Stimulated activated CD8-positive, alpha-beta memory T cell treated with anti-CD3 and anti-CD28 coated beads, Interleukin-4, amount 100 ng/mL, for 1 hour (primary cell): ENCODE measurements at places on chromosomes 16 and 17.

DNA sequence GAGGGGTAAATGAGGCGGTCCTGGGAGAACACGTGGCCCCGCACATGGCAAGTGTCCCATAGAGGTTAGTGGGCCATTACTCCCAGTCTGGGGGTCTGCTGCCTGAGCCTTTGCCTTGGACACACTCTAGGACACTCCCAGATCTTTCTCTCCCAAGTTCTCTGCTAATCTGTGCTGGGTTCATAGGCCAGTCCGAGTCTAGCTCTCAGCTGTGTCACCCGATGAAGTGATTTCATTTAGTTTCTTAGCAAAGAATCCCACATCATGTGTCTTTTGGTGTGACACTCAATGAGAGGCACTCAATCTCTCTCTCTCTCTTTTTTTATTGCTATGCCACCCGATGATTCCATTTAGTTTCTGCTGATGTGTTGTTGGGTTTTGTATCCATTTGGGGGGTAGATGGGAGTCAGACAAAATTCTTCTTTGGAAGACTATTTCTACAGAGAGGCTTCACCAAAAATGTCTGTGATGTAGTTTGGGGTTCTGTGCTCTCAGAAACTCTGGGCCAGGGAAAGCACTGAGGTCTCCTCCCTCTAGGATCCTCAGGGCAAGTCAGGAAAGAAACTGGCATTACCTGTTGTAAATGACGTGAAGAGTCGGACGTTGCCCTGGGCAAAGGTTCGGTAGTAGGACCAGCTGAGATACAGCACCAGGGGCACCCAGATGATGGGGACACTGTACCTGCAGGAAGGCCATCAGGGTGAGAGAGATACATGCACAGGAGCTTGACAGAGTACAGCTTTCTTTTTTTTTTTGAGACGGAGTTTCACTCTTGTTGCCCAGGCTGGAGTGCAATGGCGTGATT lies 25.2 kb upstream of the MLKL start:
- no peak for DNase-seq

DNA sequence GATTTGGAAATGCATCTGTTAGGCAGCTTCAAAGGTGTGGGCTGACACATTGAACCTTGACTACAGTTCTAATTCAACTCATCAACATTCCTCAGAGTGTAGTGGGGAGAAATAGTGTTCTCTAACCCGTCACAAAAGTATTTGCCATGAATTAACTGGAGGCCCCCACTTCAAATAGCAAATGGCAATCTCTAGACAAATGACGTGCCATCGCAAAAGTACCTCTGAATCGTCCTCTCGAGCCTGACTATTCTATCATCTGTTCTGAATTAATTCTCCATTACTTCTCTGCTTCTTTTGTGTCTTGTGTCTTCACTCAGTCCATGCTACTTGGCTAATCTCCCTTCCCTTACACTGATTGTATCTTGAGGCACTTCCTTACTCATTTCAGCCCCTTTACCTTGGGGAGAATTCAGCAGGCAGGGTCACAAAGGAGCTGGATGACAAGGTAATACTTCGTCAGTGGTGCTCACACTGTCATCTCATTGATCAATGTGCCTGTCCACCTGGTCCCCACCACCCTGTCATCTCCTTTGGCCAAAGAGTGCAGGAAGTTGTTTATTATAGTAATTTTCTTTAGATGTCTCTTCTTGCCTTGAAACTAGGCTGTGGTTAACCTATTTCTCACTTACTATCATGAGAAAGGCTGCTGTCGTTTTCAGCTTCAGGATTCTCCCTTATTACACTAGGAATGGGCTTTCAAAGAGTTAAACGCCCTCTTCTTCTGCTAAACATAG lies 108.4 kb downstream of the SYCE1L start:
- no peak for DNase-seq

GRCh38 chr17:8451933-8452614 lies 16.4 kb downstream of the NDEL1 start:
- no peak for DNase-seq

DNA sequence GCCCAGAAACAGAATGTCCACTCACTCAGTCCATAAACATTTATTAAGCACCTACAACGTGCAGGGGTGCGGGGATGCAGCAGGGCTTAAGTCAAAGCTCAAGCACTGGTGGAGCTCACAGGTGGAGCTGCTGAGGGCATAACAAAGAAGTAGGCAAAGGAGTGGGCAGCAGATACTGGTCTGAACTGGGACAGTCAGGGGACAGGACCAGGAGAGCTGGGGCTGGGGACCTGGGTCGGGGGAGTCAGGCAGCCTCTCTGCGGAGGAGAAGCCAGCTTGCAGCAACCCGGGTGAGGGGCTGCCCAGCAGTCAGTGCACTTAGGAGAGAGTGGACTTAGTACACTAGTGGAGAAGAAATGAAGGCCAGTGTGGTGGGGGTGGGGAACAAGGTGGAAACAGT lies 10.0 kb upstream of the TNFRSF13B start:
- no peak for DNase-seq

DNA sequence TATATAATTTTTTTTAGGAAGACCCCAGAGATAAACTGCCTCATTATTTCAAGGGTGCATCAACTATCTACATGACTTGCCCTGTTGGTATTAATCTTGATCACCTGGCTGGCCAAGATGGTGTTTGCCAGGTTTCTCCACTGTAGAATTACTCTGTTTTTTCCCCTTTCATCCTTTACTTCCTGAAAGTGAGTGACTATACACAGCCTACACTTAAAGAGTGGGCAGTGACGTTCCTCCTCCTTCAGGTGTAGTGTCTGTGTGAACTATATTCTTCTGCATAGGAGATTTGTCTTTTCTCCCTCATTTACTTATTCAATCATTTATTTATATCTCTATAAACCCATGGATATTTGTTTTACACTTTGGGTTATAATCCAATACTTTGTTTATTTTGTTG lies 246.7 kb downstream of the IRF8 start:
- DNase-seq: no peak

DNA sequence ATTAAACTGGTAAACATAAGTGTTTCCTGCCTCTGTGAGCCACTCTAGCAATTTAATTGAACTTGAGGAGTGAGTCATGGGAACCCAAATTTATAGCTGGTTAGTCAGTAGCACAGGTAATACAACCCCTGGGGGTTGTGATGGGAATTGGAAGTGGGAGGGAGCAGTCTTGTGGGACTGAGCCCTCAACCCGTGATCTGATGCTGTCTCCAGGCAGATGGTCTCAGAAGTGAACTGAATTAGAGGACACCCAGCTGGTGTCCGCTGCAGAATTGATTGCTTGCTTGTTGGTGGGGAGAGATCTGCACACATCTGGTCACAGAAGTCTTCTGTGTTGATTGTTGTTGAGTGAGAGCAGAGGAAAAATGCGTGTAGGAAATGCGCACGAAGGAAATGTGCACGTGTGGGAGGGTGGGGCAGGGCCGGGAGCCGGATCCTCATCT lies 7.7 kb upstream of the ST6GALNAC2 start:
- DNase-seq: no peak

GRCh38 chr17:37661400-37662014 lies 18.3 kb upstream of the DDX52 start:
- no peak for DNase-seq
